ENCODE measurements at places on chromosomes 5 and 9.

DNA sequence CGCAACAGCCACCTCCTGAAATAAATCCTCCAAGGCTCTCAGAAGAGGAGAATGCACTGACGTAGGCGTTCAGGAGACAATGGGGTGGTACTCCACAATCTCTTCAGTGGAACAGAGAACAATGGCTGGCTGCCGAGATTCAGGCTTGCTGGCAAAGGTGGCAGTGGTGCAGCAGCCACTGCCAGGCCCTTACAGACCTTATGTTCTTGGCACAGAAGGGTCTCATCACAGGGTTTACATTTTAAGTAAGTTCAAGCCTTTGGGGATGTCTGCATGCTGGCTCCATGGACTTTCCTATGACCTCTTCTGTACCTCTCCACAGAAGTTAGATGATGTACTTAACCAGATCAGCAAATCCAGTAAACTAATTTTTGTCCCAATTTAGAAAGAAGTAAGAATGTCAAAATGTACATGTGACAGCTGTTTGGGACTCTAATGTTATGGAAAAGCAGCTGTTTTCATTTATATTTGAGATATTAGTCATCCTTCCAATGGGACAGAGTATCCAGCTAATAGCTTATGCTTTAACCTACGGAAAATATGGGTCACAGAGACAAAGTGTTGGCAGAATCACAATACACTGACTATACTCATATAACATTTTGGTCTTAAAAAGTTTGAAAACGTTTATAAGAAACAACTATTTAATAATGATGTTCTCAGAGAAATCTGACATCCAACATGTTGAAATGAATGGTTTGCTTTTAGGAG, 180.9 kb downstream of the MAPKAP1 start:
- no peak for DNase-seq

DNA sequence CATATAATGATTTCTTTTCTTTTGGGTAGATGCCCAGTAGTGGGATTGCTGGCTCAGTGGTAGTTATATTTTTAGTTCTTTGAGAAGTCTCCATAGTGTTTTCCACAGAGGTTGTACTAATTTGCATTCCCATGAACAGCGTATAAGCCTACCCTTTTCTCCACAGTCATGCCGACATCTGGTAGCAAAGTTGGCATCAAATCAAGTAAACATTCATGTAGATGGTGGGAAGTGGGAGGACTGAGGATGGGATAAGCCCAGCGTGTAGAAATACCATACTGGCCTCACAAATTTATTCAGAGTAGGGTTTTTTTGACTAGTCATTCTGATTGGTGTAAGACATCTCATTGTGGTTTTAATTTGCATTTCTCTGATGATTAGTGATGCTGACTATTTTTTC, 115.4 kb downstream of the EGFLAM start:
- DNase-seq, result no peak

DNA sequence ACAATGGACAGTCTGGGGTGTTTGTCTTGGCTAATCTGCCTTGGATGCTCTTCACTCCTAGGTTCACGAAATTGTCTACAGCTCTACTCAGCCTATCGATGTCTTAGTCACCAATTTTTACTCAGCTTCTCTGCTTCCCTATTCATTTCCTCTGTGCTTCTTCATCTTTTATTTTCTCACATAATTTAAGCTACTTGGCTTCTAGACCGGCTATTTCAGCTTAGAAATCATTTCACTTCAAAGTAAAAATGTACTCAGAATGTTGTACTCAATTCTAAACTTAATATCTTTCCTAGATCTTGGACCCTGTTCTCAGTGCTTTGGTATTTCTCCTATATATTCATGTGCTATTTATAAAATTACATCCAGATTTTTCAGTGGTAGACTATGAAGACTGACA, 430.0 kb upstream of the FTMT start:
- DNase-seq, result no peak

DNA sequence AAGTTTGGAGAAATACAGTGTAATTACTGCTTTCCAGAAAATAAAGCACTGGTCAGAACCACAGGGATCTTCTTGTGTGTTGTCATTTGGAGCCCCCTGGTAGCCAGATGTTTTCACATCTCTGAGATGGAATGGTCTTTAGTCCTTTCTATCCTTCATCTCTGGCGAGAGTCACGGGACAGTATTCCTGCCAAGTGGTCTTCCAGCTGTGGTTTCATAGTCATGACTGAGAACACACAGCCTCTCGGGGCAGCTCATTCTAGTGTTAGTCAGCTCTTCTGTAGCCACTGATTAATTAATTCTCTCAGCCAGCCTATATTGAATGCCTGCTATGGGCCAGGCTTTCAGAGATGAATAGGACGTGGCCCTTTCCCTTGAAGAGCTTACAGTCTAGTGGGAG, 34.1 kb downstream of the HMGXB3 start:
- DNase-seq, result no peak

GRCh38 chr9:78958892-78959291, 612.9 kb upstream of the TLE4 start:
- no peak for DNase-seq

DNA sequence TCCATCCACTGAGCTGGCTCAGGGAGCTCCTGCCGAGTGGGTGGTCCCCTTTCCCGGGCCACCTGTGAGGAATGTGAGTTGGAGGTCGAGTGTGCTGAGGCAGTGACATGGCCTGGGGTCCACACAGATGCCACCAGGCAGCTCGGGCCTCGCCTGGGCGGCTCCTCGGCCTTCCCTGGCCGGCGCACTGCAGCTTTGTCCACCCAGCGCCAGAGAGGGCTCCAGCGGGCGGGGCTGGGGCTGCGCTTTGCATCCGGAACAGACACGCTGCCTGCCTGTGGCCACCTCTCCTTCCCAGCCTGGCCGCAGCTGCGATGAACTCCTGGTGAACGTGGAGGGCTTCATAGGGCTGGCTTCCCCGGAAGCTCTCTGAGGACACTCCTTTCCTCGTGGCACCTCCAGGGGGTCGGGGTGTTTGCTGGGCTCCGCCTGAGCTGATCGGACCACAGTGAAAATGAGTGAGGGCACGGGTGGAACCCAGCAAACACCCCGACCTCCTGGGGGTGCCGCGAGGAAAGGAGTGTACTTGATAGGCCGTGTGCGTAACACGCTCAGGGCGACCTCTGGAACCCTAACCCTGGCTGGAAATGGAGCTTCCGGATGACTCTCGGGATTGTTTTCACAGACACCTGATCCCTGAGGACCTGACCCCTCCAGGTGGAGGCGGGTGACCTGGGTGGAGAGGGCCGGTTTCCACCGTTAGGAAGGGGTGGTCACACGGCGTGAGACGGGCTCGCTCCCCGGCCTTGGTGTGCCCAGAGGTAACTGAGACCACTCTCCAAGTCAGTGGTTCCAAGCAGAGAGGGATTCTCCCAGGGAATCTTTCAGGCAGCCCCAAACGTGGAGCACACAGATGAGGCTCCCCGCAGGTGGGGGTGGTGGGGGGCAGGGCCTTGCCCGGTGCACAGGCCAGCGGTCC, 31.8 kb upstream of the RXRA start:
- DNase-seq, result no peak

GRCh38 chr9:98064623-98065392, 8.3 kb downstream of the NANS start:
- DNase-seq, result no peak

- DNase-seq, result no peak
Measured at GRCh38 chr5:81749561-81750307, 1.2 kb downstream of the SSBP2 start.

- DNase-seq, result no peak
Measured at GRCh38 chr9:130701059-130702022, 7.8 kb downstream of the EXOSC2 start.

DNA sequence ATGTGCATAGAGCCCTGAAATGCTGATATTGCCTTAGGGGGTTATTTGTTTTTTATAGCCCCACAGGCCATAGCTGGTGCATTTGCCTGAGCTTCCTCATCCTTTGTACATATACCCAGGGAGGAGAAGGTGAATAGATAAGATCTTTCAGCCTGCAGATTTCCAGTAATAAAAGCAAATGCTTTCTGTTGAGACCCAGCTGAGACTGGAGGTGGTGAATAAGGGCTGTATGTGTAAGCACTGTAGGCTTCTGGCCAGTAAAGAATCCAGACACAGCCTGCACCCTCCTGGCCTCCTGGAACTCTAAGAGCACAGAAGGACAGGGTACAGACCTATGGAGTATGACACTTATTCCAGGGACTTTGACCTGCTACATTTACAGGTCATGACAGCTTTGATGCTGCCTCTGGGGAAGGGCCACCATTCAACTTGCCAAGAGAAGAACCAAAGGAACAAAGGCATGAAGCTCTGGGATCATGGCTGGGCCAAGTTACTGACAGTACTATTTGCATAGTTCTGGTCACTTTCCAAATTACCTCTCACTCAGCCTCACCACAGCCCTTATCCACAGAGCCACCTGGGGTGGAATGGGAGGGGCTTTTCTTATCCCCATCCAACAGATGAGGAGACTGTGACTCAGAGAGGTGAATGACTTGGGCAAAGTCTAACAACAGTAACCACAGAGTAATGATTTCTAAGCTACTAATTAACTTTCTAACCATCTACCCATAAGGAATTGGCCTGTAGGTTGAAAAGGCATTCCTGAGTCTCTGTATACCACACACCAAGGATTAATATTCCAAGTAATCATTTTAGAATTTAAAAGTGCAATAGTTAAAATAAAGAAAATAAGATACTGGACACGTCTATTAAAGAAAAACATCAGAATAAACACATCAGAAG, 604.5 kb upstream of the KLF4 start:
- no peak for DNase-seq

- peak; percentile 89 for DNase-seq
Measured at GRCh38 chr9:38008168-38009034, 60.6 kb downstream of the SHB start.

- no peak for DNase-seq
Measured at GRCh38 chr5:75286211-75286773, 49.6 kb upstream of the ANKRD31 start.

- DNase-seq, result no peak
Measured at GRCh38 chr5:94192658-94193391, 425.6 kb downstream of the KIAA0825 start.

DNA sequence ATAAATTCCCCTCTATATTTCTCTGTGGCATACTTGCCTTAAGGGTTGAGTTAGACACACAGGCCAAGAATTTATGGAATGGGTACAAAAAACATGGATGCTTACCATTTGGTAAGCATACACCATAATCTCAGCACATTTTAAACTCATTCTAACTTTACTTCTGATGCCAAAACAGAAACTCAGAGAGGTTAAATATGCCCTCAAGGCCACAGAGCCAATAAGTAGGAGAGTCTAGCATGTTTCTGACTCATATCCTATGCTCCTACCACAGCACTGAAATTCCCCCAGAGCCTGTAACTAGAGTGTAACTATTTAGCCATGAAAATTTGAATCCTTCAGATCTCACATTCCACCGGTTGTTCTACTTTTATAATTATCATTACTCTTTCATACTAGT, 559.7 kb downstream of the ACTL7B start:
- DNase-seq, result no peak

DNA sequence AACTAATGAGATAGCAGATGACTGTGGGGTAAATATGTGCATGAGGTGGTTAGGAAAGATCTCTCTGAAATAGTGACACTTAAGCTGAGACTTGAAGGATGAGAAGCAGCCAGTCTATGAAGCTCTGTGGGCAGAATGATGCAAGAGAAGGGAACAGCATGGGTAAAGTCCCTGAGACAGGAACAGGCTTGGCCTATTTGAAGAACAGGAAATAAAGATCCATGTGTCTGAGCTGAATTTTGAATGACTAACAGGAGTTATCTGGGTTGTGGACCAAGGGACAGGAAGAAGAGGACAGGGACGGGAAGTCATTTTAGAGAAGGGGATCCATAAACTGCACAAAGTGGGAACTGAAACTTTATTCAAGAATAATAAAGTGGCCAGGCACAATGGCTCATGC, 25.6 kb upstream of the HMGCS1 start:
- no peak for DNase-seq
